Right lobe of liver (tissue), 6 donors: ENCODE measurements at places on chromosomes 1 and 21. TPM values are rescaled to one million over a fixed set of nuclear protein-coding genes. Genes with fewer than 3 reads are reported as not detected.

GRCh38 chr1:109427171-109427467, 871 bp upstream of the PSMA5 start:
- no peak for DNase-seq

DNA sequence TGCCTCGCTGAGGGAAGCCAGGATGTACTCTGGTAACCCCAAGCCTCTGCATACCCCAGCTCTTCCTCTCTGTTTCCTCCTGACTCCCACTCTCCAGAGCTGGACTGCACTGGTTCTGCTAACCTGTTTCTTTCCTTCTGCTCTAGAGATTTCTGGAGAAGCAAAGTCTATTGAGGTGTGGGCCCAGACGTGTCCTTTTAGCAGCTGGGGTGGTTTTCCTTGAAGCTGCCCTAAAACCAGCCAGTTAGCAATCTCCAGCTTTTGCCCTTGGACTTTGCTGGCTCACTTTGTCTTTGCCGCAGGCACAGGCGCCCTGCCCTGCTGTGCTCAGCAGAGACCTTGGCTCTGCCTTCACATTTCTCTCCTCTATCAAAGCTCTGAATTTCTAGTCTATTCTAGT, 171.8 kb upstream of the IVNS1ABP start:
- DNase-seq: peak; percentile 73

GRCh38 chr1:100735244-100735643, 15.7 kb downstream of the VCAM1 start:
- no peak for DNase-seq

DNA sequence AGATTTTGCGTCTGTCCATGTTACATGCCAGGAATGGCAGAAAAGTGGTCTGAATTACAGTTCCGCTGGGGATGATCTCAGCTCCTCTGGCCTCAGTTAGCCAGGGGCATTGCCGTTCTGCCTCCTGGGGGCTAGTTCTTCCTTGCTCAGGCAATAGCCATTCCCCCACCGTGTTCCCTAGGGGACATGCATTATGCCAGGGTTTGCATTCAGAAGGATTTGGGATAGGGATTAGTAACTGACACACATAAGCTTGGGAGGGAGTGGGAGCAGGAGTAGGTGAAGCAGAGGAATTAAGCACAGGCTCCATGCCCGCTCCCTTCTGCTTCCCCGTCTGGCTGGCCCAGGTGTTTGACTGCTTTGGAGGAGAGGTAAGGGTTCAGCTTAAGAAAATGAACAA, 12.7 kb downstream of the LRRC71 start:
- DNase-seq: no peak

DNA sequence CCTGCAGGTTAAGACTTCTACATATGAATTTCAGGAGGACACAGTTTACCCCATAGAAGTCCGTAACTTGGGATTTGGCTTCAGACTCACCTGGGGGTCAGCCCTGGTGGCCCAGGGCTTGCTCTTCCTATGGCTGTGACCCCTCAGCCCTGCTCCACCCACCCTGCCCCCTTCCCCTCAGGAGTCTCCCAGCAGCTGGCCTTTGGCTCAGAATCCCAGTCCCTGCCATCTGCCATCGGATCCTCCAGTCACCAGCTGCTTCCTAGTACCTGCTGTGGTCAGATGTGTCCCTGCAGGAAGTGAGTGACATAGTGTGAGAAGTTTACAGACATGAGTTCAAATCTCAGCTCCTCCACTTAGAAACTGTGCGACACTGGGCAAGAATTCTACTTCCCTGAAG, 332.6 kb downstream of the NPHP4 start:
- DNase-seq: no peak

GRCh38 chr1:46181343-46182260, 5.3 kb upstream of the P3R3URF start:
- DNase-seq: no peak

- no peak for DNase-seq
These were observed 53.4 kb downstream of the FBXO2 start for GRCh38 chr1:11600836-11601235.

DNA sequence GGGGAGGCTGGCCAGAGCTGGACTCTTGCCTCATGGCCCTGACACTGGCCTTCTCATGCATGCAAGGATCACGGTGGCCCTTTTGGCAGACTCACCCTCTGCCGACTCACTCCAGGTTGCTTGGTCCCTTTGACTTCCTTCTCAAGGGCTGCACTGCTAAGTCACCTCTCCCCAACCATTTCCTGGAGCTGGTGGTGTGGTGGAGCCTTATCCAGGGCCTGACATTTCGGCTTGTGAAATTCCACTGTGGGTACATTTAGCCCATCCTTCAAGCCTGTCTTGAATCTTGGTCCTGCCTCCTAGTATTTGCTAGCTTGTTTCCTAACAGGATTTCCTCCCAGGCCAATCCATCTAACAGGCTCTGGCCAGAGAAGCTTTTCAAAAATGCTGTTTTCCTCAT, 52.6 kb upstream of the JUN start:
- no peak for DNase-seq

- DNase-seq: no peak
These were observed 904 bp downstream of the KLF17 start for GRCh38 chr1:44119525-44119924.

- DNase-seq: no peak
These were observed 406.1 kb downstream of the RPS6KC1 start for GRCh38 chr1:213457186-213457585.

- peak; percentile 8 for DNase-seq
These were observed 12.4 kb downstream of the TMCC2 start for GRCh38 chr1:205240118-205240517.

GRCh38 chr1:201147396-201148015, 6.8 kb downstream of the TMEM9 start:
- no peak for DNase-seq

DNA sequence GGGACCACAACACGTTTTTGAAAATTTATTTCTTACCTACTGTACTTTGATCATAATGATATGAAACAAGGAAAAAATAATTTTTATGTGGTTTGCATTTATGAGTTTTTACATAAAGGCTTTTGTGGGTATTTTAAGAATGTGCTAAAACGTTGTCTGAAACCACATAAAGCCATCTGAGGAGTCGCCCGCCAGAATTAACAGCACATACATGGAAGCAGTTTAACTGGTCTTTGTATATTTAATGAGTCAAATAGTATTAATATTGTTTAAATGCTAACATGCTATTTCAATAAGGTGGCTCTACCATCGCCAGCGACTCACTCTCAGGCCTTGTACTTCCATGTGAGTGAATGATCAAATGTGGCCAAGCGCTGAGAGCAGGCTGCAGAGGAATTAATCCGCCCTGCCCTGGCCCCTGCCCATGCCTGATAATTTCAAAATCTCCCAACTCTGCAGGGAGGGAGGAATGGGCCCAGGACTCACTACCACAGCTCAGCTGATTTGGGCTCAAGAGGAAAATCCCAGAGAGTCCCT, 49.6 kb downstream of the SLC66A1 start:
- DNase-seq: no peak

DNA sequence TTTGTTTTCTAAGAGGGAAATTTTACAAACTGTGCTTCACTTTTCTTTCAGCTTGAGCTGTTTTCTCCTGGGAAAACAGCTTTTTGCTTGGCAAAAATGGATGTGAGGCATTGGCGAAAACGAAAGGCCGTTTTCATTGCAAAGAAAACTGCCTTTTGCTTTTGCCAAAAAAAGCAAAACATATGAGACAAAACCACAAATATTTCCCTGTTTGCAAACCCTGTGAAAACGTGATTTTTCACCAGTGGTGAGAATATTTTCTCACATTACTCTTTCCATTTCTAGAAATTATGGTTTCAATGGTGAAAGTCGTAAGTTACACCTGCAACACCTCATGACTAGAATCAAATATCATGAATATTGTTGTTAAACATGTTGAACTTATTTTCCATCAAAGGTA, 74.0 kb upstream of the ZBTB18 start:
- no peak for DNase-seq

DNA sequence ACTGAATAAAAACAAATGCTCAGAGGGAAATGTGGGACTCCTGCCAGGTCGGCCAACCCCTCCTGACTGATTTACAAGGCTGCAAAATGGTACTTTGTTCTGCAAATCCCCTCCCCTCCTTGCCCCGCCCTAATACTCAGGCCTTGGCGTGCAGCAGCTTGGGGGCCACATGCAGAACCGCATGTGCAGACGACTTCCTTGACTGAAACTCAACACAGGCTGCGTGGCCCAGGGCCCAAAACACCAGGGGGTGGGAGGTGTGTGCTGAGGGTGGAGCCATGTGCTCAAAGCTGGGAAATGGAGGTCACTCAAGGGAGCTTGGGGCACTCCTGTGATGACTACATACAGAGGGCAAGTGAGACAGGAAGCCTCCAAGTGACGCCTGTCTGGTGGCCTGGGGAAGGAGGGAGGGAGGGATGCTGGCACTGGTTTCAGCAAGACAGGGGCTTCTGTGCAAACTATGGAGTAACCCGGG, 87.2 kb downstream of the MRPL37 start:
- DNase-seq: peak; percentile 53

DNA sequence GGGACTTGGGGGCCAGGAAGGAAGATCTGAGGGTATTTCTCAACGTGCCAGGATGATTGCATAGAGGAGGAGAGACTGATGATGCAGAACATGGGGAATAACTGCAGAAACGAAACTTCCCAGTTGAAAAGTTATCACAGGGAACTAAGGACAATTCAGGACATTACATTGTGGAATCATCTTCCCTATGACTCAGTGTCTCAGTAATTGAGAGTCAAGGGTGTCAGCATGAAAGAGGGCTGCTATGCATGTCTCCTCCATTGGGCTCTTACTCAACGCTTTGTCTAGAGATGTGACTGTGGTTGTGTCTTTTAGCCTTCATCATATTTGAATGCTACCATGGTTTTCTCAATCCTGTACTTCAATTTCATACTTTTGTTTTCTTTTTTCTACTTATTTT, 48.9 kb upstream of the PTGFR start:
- DNase-seq: no peak

- no peak for DNase-seq
These were observed 5.8 kb downstream of the DCAF8 start for GRCh38 chr1:160256396-160257046.

- no peak for DNase-seq
These were observed 153.5 kb upstream of the COL6A1 start for GRCh38 chr21:45827881-45828579.

DNA sequence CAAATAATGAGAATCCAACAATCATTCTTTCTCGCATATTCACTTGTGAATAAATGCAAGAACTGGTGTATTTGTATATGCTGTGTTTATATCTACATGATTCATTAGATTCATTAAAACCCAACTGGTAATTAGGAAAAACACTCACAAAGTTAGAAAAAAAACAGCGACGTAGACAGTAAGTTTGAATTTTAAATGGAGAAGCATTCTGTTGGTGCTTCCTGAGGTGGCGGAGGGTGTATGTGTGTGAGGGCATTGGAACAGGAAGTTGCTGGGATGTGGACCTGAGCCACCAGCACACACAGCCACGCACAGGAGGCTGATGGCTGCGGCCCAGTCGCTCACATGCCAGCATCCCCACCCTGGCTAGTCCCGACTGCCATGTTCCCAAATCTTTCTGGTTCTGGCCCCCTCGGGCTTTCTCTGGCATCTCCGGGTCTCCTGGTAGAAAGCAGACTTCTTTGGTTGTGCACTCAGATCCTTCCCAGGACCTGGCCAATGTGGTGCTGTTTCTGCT, 121.6 kb upstream of the IRF2BP2 start:
- no peak for DNase-seq

GRCh38 chr1:150826299-150826698, 18.2 kb upstream of the CTSK start:
- no peak for DNase-seq

Gene WDR3
- 16.7 TPM for total RNA-seq

Gene LEMD1
- not detected for total RNA-seq

Gene LBR
- total RNA-seq: 22.1 TPM

Gene OR2T1
- total RNA-seq: not detected

Gene C4BPA
- total RNA-seq: 1,288 TPM

Gene DAB1
- 1.9 TPM for total RNA-seq

Gene TENT5C
- total RNA-seq: 13.7 TPM

Gene TPR
- 34.4 TPM for total RNA-seq

Gene CATSPERE
- total RNA-seq: 0.68 TPM

Gene DYNLT5
- total RNA-seq: 1.1 TPM

Gene F3
- total RNA-seq: 0.97 TPM

Gene BNIPL
- 0.12 TPM for total RNA-seq

Gene GNL2
- 18.1 TPM for total RNA-seq

Gene SH2D1B
- total RNA-seq: not detected

Gene PTP4A2
- 66.3 TPM for total RNA-seq

Gene HAO2
- total RNA-seq: 282 TPM

Gene TMEM52
- 5.6 TPM for total RNA-seq

Gene SOX13
- total RNA-seq: 13.3 TPM

Gene GPN2
- total RNA-seq: 16.0 TPM

Gene KCNA3
- 0.62 TPM for total RNA-seq
